ENCODE measurements at places on chromosomes 7 and 10.

GRCh38 chr10:94357193-94357592 lies 5.5 kb downstream of the NOC3L start:
- DNase-seq: no peak

GRCh38 chr7:4037308-4037707 lies 644.8 kb upstream of the FOXK1 start:
- no peak for DNase-seq

- peak; percentile 80 for DNase-seq
These were observed 29.7 kb downstream of the OAT start for GRCh38 chr10:124388823-124389612.

DNA sequence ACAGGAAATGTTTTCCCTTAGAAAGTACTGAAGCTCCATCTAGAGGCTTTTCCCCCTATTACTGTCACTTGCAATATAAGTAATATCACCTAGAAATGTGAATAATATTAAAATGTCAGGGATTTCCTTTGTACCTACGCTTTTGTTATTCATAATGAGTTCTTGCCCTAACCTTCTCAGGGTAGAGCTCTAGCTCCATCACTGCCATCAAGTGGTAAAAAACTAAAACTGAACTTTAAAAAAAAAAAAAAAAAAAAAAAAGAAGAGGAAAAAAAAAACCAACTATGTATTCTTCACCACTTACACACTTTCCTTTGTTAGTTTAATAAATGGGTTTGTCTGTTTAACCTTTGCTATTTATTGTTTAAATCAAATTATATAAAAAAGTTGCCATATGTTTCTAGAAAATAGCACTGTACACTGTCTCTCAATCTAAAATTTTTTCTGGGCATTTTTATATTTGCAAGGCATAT lies 49.9 kb downstream of the DNAJC1 start:
- DNase-seq: peak; percentile 76

- DNase-seq: no peak
These were observed 3.5 kb downstream of the RHOBTB1 start for GRCh38 chr10:60940446-60940845.

- no peak for DNase-seq
These were observed 88.4 kb upstream of the LANCL2 start for GRCh38 chr7:55276572-55277295.

- DNase-seq: no peak
These were observed 498.0 kb upstream of the ZMIZ1 start for GRCh38 chr10:78570633-78571235.

DNA sequence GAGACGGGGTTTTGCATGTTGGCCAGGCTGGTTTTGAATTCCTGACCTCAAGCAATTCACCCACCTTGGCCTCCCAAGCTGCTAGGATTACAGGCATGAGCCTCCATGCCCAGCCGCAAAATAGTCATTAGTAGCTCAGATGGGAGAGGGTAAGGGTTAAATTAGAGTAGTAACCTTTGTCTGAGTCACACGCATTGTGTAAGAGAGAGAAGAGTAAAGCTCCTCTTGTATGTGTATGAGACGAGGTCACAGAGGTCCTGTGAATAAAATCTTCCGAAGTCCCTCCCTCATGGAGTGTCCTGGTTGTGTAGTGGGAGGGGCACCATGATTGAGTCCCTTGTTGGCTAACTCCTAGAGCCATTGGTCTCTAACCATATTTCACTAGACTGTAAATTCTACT lies 85.2 kb upstream of the CDC14C start:
- no peak for DNase-seq

DNA sequence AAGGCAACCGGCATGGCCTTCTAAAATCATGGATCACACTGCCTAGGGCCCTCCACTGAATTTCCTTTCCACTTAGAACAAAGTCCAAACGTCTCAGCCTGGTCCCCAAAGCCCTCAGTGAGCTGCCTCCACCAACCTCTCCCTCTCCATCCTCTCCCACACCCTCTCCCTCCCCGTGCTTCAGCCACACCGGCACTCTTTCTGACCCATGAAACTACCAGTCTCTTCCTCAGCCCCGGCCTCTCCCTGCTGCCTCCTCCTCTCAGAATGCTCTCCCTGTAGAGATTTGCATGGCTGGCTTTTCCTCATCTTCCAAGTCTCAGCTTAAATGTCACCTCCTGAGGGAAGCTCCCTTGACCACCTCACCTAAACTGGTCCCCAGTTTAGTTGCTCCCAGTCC lies 219.0 kb upstream of the ZMIZ1 start:
- no peak for DNase-seq

DNA sequence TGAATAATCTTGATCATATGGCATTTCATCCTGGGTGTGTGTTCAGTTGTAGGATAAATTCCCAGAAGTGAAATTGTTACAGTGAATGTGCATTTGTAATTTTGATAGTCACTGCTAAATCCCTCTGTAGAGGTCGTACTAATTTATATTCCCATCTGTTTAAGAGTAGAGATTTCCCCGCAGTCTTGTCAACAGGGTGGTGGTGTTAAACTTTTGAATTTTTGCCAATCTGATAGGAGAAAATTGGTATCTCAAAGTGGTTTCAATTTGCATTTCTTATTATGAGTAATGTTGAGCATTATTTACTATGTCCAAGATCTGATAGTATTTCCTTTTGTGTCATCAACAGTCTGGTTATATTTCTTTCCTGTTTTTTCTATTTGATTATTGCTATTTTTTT lies 101.7 kb downstream of the AUTS2 start:
- no peak for DNase-seq

DNA sequence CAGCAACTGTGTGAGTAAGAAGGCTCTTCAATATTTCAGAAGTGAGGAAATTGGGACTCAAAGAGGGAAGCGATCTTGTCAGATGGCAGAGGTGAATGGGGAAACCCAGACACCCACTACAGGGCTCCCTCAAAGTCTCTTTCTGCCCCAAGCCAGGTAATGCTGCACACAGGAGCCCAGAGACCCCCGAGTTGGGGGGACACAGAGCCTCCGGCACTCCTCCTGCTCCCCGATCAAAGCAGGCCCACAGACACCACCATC lies 139.4 kb downstream of the TNS3 start:
- no peak for DNase-seq

GRCh38 chr10:8829592-8829991 lies 775.1 kb downstream of the GATA3 start:
- no peak for DNase-seq

DNA sequence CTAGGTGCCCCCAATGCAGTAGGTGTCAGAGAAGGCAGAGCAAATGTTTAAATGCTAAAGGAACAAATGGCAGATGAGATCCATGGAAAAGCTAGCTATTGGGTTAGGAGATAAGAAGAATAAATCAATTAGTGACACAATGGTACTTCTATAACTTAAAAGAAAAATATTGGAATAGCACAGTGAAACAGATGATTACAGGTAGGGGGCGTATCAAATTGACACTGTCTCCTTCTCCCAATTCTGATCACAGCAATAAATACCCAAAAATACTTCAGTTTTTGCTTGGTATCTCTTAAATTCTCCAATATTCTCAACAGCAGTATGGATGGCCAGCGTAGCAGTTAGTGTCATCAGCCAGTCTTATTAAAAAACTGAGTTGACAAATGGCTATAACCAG lies 5.2 kb downstream of the FRA10AC1 start:
- no peak for DNase-seq

- no peak for DNase-seq
These were observed 18.8 kb downstream of the BMPR1A start for GRCh38 chr10:86775056-86775869.

DNA sequence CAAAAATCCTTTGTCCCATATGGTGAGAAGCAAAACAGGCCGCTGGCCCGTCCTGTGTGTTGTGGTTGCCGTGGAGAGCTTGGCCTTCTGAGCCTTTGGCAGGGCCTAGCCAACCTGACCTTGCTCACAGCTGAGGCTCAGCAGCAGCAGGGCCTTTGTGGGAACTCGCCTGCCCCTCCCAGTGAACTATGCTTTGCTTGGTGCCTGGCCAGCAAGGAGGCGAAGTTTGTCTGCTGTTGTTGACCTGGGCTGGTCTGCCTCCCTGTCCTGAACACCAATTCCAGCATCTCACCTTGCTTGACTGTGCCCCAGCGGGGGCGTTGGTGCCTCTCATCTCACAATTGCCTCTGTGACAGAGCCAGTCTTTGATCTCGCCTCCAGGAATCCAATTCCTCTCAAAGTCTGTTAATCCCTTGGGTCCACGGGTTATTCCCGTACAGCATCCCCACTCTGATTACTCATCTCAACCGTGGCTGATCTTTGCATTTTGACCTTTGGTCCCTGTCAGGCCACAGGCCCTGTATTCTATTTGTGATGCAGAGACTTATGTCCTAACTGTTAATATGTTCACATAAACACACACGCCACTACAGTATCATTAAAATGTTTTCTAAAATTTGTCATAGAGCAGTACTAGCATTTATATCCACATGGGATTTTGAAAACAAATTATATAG lies 22.6 kb downstream of the EPDR1 start:
- no peak for DNase-seq

GRCh38 chr7:26199301-26200037 lies 1.1 kb downstream of the HNRNPA2B1 start:
- peak; percentile 74 for DNase-seq

- DNase-seq: peak; percentile 70
These were observed 73.3 kb downstream of the PRPF18 start for GRCh38 chr10:13659887-13660550.

GRCh38 chr10:676178-676577 lies 13.3 kb downstream of the DIP2C start:
- DNase-seq: no peak

- DNase-seq: no peak
These were observed 43.3 kb upstream of the NRF1 start for GRCh38 chr7:129568240-129568639.

DNA sequence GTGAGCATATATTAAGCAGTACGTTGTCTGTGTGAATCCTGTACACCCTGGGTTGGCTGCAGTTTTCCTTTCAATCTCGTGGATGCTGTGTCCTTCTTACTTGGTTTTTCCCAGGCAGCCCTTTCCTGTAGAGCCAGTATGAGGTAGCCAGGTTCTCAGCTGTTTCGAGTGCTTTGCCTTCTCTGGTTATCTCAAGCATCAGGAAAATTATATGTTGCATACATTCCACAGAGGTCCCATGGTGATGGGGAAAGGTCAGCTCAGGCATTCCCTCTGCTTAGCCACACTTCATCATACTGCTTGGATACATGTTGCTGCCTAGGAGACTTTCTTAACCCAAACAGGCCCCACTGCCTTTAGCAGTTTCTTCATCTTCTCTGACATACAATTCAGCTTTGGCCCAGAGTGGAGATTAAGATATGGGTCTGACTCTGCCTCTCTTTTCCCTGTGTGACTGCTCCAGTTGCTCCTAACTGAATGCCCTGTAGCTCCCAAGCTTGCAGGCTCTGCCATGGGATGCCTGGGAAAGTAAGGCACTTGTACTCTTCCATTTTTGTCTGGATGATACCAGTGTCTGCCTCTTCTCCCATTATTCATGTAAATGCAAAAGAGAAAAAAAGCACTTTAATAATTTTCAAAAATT lies 11.3 kb downstream of the GNAI1 start:
- DNase-seq: peak; percentile 79

GRCh38 chr10:64408391-64409183 lies 887.4 kb downstream of the REEP3 start:
- DNase-seq: no peak

DNA sequence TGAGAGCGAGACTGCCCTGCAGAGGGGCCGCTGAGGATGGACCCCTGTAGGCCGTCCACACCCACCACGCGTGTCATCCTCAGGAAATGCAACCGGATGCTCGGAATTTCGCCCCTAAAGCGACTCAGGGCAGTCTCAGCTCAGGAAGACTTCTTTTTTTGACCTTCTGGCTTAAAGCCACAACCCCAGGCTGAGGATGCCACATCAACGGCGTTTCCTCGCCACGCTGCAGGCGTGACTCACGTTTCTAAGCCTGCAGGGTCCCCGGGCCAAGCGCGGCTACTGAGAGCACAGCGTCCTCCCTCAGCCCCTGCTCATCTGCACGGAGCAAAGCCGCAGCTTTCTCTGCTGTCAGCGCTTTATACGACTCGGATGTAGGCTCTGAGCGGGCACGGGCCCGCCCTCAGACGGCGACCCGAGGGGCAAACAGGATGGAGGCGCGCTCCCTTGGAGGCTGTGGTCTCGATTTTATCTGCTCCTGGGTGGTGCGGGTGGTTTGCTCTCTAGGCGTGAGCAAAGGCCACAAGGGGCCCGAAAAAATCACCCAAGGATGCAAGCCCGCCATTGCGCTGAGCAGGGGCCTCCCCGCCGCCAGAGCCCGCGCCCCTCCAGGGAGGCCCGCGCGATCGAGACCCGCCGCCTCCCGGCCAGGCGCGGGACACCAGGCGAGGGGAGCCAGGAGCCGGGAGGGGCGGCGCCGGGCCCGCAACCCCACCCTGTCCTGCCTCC lies 726 bp upstream of the INSIG1 start:
- peak; percentile 79 for DNase-seq

DNA sequence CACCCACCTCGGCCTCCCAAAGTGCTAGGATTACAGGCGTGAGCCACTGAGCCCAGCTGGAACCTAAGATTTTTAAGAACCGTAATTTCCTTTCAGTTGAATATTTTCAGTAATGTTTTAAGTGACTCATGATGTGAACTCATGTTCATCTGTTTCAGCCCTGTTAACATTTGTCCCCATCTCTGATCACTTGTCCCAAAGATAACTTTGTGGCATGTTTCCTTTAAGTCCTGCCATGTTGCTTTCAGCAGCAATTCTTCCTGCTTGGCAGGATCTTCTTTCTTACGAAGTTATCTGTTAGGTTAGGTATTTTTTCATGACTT lies 19.3 kb downstream of the ZRANB1 start:
- DNase-seq: no peak

- DNase-seq: no peak
These were observed 69.8 kb downstream of the PWWP2B start for GRCh38 chr10:132466520-132467463.

- DNase-seq: no peak
These were observed 116.0 kb downstream of the LARP4B start for GRCh38 chr10:815338-816090.

DNA sequence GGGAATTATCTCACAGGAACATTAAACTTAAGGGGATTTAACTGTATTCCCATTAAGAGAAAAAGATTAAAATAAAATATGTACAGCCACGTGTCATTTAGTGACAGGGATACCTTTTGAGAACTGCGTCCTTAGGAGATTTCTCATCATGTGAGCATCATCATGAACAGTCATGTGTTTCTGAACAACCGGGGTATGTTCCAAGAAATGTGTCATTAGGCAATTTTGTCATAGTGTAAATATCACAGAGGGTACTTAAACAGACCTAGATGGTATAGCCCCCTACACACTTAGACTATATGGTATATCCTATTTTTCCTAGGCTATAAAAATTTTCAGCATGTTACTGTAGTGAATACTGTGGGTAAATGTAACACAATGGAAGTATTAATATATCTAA lies 840.3 kb downstream of the CNTNAP2 start:
- no peak for DNase-seq

DNA sequence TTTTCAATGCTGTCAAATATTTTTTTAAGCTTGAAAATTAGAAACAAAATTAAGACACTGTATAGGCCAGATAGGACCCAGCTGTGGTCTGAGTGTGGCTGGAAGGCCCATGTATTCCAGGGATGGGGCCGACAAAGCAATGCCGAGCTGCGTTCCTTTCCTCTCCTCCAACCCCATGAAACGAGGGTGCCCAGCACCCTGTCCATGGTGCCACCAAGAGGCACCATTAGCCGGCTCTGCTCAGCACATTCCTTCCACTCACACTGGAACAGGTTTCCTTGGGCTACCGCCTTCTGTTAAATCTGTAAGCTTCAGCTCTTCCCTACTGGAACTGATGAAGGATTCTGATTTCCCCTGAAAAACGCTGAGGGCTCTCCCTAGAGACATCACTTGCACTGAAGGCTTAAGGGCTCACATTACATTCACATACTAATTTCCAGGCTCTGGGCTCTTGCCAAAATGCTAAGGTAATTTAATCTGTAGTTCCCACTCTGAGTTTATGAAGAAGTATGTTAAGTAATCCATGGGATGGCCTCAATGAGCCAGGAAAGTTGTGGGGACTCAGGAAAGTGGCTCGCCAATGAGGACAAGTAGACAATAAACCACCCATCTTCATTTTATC lies 73.7 kb upstream of the CAMK2B start:
- DNase-seq: no peak
